Amygdala (tissue), 56 donors: ENCODE measurements at places on chromosomes 7 and 10.
A peak's percentile ranks its signal among the peaks of the same experiment; 100 is the strongest.

- DNase-seq, result no peak
These were observed 8.0 kb downstream of the CCDC186 start for GRCh38 chr10:114166043-114166442.

DNA sequence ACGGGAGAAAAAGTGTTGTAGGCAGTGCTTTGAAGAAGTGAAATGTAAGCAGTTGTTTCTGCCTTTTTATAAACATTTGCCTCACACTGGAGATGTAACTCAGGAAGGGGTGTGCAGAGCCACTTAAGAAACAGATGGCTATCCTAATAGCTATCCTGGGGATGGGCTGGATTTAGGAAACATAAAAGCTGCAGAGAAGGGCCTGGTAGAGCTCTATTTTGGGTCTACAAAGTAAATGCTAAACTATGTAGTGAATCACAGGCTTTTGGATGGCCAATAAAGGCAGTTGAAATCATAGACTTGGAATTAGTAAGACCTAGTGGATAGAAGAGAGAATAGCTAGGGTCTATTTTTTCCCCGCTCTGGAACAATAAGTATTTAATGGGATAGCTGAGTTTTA, 79.9 kb upstream of the AGR3 start:
- DNase-seq, result no peak

DNA sequence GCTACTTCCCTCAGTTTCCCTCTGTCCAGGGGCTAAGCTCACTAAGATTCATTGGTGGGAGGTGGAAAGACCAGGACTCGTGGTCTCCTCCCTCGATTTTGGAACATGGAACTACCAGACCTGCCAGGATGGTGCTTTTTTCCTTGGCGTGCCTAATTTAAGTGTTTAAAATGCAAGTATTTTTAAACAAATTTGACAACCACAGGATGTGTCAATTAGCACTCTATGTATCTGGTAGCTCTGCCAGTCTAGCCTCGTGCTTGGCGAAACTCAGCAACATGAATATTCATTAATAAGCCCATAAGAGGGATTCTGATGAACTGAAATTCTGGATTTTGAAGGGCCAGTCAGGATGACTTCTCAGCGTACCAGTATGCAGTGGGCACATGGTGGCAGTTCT, 145.0 kb upstream of the PRR15 start:
- no peak for DNase-seq

DNA sequence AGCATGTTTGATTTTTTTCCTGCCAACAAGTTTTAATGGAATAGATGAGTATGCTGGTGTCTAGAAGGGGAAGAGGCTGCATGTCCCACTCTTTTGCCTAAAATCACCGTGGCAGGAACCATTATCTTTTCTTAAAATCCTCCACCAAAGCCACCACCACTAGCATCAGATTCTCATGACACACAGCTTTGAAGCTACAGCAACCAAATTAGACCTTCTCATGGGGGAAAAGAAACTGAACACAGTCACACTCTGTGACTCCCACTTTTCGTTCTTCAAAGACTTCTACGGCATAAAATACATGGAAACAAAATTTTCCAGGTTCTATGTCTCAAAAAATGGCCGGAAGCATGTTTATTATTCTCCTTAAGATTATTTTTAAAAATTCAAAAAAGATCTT, 81.8 kb downstream of the SGMS1 start:
- DNase-seq, result no peak

DNA sequence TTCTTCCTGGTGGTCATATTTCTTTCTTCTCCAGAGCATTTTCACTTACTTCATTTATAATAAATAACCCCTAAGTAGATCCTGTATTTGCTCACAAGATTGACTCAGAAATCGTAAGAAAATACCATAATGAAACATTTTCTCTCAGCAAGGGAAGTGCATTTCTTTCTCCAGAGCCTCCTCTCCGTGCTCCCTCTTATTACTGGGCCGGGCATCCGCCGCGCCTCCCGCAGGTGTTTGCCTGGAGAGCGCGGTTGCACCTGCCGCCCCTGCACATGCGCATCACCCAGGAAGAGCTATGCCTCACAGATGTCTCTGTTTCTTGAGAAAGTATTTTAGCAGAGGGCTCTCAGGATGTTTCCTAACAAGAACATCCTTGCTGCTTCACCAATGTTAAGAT, 509.2 kb downstream of the TCERG1L start:
- no peak for DNase-seq

- DNase-seq, result no peak
These were observed 3.4 kb upstream of the SAMD8 start for GRCh38 chr10:75107756-75108683.

- DNase-seq, result no peak
These were observed 47.6 kb downstream of the ASB13 start for GRCh38 chr10:5618829-5619228.

- DNase-seq, result no peak
These were observed 13.2 kb downstream of the TMEM273 start for GRCh38 chr10:49174926-49175500.

- no peak for DNase-seq
These were observed 54.8 kb downstream of the MKI67 start for GRCh38 chr10:128071417-128071782.

- DNase-seq, result no peak
These were observed 3.4 kb upstream of the C1GALT1 start for GRCh38 chr7:7178906-7179305.

GRCh38 chr7:101058355-101058754, 26.9 kb upstream of the TRIM56 start:
- DNase-seq, result peak; percentile 28

DNA sequence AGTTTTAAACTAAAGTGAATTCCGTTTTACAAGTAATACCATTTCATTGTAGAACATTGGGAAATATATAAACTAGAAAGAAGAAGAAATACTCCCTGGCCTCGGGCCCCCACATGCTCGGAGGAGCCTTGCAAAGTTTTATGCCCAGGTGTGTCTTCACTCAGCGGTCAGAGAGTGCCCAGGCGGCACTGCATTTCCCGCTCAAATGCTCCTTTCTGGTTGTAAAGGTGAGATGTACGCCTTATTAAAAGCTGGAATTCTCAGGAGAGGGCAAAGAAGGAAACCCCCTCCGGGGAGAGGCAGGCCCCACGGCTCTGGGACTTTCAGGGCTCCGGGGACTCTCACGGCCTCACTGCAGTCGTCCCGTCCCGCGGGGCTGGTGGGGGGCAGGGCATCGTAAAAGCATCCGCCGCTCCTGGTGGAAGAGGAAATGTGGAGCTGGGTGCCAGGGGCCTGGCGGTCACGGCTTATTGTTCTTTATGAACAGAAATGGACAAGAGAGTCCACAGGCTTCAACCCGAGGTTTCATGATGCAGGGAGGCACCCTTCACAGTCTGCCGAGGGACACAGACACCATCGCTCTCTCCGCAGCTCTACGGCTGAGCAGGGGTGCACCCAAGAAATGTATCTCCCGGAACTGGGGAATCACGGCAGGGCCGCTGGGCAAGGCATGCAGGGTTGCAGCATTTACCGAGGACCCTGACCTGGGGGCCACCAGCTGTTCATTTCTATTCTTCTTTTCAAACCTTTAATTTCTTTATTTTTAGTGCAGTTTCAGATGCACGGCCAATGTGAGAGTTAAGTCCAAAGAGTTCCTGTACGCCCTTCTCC, 47.7 kb upstream of the INPP5A start:
- no peak for DNase-seq

DNA sequence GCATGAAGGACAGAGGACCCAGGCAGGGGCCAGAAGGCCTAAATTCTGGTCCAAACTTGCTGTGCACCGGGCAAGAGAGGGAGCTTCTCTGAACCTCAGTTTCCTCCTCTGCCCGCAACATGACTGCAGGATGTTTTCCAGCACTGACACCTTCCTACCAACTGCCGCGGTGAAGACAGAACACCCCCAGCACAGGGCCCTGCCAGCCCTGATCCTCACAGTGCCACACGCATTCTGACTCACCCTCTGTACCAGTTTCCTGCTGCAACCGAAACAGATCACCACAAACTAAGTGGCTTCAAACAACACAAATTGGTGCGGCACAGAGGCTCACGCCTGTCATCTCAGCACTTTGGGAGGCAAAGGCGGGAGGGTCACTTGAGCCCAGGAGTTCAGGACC, 18.1 kb downstream of the MAD1L1 start:
- DNase-seq, result no peak

DNA sequence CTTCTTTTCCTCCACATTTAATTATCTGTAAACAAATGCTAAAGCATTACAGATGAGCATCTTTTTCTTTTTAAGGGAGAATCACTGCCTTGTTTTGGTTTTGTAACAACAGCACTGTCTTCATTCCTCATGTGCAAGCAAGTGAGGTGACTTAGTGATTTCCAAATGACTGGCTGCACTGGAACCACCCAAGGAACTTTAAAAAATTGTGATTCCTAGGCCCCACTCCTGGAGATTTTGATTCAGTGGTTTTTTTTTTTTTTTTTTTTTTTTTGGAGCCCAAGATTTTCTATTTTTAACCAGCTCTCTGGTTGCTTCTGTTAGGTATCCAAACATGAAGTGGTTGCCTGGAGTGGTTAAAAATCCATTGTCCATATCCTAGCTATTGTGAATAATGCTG, 176.2 kb downstream of the LRMDA start:
- no peak for DNase-seq

DNA sequence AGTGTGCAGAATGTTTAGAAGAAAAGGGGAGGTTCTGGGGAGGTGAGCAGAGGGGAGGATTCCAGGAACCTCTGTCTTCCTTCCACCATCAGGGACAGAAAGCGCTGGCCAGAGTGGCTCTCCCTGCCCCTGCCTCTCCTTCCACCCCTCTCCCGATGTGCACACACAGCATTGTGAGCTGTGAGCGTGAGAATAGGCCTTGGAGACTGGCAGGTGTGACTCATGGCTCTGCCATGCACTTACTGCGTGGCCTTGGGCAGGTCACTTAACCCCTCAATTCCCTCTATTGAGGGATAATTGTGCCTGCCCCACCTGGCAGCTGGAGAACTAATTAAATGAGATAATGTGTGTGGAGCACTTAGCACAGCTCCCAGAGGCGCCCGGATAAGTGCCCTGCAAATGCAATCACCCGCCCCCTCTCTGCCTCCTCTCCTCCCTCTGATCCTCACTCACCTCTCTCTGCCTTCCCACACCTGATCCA, 115.4 kb downstream of the ZMIZ1 start:
- no peak for DNase-seq

DNA sequence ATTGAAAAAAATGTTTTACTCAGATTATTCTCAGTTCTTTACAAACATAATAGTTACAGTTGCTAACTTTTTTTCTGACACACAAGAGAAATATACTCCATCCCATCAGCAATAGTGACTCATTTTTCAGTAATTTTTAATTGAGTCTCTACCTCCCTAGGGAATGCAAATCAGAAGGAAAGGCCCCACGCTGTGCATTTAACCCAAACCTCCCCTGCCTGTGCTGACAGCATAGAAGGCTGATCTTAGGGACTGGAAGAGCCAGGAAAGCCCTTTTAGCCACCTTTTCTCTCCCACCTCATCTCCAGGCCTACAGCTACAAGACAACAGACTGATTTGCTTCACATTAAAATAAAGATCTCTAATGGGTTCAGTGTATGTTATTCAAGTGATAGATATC, 24.7 kb upstream of the PIK3CG start:
- DNase-seq, result no peak

DNA sequence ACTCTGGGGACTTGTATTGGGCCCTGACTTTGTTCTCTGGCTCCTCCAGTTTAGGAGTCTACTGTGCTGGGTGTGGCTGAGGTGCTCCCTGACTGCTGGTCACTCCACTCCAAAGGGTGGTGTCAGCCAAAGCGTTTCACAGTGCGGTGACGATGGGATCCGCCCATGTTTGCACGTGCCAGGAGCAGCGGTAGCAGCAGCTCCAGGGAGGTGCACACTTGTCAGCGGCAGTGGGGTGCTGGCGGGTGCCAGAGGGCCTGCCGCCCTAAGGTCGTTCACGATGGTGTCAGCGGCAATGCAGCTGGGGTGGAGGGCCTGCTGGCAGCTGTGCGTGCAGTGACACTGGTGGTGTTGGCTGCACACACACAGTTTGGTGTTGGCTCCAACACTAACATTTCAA, 268.5 kb upstream of the AKR1E2 start:
- DNase-seq, result no peak

DNA sequence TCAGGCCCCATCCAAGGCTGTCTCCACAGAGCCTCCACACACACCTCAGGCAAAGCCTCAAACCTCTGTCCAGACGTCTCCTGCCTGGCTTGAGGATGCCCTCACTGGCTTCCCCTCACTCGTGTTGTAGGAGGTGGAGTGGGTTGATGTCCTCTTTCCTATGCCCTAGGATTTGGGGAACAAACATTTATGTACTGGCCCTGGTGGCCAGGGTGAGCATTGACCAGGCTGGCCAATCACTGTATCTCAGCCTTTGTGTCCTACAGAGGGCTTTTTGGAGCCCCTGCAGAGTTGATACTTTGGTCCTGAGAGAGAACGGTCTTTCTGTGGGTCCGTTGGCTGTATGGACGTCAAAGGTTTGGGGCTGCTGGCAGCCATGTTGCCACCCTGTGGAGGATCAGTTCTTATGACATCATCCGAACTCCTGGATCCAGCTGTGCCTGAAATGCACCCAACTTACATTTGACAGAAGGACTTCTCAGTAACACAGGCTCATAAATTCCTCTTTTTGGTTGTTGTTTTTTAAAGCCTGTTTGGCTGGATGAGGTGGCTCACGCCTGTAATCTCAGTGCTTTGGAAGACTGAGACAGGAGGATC, 2.3 kb upstream of the GRID2IP start:
- DNase-seq, result no peak

GRCh38 chr10:1048349-1048731, 579 bp downstream of the IDI1 start:
- DNase-seq, result no peak

DNA sequence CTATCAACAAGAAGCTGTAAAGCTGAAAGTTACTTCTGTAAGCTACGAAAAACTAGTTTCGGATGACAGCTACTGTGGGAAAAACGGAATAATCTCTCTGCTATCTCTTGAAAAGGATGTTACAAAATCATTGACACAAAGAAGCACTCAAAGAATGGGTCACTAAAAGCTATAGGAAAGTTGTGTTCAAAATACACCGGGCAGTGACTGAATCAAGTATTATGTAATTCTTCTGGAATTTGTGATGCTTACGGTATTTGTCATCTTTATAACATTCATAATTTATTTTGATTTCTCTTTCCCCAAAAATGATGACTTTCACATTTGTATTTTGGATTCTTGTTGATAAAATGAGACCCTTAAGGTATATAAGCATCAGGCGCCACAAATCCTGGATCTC, 112.1 kb upstream of the KLF6 start:
- no peak for DNase-seq

GRCh38 chr10:3419719-3420495, 247.3 kb upstream of the PITRM1 start:
- no peak for DNase-seq

GRCh38 chr10:101587725-101588653, at the start of the genes DPCD and POLL:
Gene DPCD (plus strand): TSS chr10:101588321. CDS start chr10:101588337, 16 bp downstream.
Gene POLL (minus strand): TSS chr10:101588257. CDS start chr10:101587360, 897 bp downstream.
- DNase-seq, result peak; percentile 94
